ENCODE measurements at places on chromosomes 11 and 22.

DNA sequence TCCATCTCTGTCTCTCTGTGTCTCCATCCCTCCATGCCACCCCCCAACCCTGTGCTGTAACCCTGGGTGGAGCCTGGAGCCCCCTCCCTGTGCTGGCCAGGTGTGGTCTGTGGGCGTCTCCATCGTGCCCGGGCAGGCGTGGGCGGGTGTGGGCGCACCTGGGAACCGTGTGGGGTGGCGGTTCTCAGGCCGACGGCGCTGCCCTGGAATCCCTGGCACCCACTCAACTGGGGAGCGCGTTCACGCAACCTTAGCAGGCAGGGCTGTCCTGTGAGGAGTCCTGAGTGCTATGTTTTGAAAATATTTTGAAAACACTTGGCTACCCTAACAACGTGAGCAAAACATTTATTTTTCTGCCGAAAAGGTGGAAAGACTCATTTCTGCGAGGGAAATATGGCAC is 4.7 kb downstream of the TNNT3 start:
- no peak for DNase-seq

GRCh38 chr11:113952588-113952987 is 22.3 kb upstream of the HTR3A start:
- DNase-seq = no peak

- no peak for DNase-seq
These were observed 9.8 kb upstream of the SPI1 start for GRCh38 chr11:47387944-47388696.

- no peak for DNase-seq
These were observed 112.2 kb upstream of the B3GAT1 start for GRCh38 chr11:134524201-134524600.

- DNase-seq = no peak
These were observed 370.2 kb upstream of the CHORDC1 start for GRCh38 chr11:90593099-90593498.

DNA sequence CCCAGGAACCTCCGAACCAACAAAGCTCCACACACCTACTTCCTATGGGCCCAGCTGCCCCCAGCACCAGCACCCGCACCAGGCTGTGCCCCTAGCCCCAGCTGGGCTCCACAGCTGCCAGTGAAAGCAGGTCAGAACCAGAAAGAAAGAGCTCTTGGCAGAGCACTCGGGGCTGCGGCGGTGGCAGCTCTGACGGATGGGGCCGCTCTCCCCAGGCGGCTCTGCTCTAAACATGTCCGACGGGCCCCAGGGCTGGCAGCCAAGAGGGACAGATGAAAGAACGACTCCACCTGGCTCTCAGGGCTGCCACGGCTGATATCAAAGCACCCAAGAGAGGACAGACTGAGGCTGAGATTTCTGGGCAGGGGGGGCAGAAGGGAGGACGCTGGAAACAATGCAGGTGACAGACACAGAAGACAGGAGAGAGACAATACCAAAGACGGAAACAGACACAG is 25.7 kb downstream of the LRFN4 start:
- DNase-seq = peak; percentile 72

GRCh38 chr11:13831696-13832095 is 130.8 kb upstream of the SPON1 start:
- DNase-seq = peak; percentile 24

DNA sequence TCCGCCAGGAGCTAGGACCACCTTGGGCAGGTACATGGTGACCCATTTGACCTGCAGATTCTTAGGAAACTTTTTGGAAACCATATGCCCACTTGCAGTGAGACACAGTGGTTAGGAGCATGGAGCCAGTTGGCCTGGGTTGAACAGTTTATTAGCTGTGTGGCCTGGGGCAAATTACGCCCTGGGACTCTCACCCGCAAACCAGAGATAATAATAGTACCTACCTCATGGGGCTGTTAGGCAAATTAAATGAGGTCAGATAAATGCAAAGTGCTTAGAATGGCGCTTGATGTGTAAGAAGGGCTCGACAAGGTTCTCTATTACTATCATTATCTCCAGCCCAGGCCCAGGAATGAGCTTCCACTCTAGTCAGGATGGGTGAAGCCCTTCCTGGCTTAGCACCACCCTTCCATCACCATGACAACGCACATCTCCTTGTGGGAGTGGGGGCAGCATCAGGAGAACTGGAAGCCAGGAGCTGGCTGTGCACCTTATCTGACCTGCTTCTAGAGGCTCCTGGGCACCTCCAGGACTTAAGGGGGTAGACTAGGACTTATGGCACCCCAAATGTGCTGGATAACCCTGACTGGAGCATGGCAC is 5.1 kb downstream of the SYT12 start:
- no peak for DNase-seq

DNA sequence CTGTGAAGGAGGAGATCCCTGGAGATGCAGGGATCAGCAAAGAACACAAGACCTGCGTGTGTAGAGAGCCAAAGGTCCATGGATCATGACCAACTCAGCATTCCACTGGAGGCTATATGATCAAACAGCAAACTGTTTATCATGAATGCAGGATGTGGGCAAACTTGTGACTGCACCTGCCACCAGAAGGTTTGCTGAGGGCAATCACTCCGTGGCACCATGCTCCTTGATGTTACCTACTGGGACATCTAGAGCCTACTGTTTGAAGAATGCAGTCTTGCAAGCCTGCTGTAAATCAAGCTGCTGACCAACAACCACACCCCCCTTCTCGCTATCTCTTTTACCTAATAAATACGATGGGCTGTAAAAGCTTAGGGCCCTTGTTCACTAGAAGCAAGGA is 9.7 kb downstream of the SCGB1D2 start:
- no peak for DNase-seq

DNA sequence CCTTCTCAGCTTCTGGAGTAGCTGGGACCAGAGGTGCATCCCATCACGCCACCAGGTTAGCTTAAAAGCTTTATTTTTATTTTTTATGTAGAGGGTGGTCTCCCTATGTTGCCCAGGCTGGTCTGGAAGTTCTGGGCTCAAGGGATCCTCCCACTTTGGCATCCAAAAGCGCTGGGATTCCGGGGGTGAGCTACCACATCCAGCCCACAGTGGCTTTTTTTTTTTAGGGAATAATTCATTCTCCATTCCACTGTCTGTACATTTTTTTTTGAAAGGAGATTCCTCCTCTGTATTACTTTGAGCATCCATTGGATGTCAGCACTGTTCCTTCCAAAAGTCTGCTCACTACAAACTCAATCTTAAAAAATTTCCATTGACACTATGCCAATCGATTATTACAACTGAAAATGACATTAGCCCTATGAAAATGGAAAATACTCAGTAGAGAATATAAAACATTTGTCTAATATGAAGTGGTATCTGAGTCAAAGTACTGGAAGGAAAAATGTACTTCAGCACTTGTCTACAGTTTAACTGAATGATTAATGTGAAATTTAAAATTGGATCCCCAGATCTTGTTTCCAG is 1.3 kb upstream of the LPXN start:
- no peak for DNase-seq

- DNase-seq = no peak
These were observed 79.5 kb downstream of the PARVA start for GRCh38 chr11:12456651-12457579.

- DNase-seq = no peak
These were observed 2.3 kb upstream of the SMPD1 start for GRCh38 chr11:6387811-6388599.

DNA sequence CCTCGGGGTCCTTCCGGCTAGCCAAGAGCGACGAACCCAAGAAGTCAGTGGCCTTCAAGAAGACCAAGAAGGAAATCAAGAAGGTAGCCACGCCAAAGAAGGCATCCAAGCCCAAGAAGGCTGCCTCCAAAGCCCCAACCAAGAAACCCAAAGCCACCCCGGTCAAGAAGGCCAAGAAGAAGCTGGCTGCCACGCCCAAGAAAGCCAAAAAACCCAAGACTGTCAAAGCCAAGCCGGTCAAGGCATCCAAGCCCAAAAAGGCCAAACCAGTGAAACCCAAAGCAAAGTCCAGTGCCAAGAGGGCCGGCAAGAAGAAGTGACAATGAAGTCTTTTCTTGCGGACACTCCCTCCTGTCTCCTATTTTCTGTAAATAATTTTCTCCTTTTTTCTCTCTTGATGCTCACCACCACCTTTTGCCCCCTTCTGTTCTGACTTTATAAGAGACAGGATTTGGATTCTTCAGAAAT is 1.9 kb upstream of the GCAT start:
- DNase-seq = no peak

- no peak for DNase-seq
These were observed 26.1 kb upstream of the BAIAP2L2 start for GRCh38 chr22:38136607-38137006.

- DNase-seq = no peak
These were observed 92.2 kb downstream of the PHF21B start for GRCh38 chr22:44917372-44918165.

DNA sequence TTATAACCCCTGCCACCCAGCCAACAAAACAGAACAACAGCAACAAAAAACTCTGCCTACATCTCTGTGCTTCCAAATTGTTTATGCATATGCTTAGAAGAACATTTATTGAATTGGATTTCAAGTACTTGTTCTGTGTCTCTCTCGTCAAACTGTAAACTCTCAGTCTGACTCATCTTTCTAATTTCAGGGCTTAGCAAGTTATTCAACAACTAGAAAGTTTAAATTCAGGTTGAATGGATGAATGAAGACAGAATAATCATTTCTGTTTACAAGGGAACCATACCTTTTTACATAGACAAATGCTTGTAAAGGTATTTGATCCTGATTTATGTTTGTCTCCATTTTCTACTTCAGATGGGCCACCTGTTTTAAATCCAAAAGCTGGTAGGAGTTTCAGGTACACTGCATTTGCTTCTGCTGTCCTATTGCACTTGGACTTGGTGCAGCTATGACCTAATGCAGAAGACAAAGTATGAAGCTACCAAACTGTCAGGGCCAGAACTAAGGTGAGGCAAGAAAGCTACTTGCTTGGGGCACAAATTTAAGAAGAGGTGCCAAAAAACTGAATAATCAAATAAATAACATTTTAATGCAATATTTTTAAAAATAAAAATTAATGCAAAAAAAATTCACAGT is 1.6 kb upstream of the FBXO3 start:
- no peak for DNase-seq

- no peak for DNase-seq
These were observed 13.5 kb downstream of the TEAD1 start for GRCh38 chr11:12687740-12688139.

DNA sequence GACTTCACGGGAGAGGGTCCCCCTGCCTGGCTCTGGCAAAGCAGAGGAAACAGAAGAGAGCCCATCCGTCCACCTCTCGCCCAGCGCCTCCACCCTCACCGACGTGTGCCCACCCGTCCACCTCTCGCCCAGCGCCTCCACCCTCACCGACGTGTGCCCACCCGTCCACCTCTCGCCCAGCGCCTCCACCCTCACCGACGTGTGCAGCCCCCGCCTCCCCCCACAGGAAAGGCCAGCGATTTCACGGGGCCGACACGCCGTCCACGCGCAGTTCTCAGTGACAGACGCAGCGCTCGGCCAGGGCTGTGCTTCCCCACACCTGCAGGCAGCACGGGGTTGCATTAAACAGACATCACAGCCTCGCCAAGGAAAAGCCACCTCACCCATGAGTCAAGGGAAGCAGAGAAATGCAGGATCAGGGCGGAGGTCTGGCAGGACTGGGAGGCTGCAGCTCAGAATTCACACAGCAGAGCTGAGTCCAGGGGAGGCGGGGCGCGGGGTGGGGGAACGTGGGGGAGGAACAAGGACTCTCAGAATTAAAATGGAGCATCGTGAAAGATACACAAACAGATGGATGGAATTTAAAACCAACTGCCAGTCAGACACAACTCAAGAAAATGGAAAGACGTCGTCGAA is 377.7 kb downstream of the BRD1 start:
- no peak for DNase-seq

- no peak for DNase-seq
These were observed 17.1 kb upstream of the TOLLIP start for GRCh38 chr11:1326435-1327063.

DNA sequence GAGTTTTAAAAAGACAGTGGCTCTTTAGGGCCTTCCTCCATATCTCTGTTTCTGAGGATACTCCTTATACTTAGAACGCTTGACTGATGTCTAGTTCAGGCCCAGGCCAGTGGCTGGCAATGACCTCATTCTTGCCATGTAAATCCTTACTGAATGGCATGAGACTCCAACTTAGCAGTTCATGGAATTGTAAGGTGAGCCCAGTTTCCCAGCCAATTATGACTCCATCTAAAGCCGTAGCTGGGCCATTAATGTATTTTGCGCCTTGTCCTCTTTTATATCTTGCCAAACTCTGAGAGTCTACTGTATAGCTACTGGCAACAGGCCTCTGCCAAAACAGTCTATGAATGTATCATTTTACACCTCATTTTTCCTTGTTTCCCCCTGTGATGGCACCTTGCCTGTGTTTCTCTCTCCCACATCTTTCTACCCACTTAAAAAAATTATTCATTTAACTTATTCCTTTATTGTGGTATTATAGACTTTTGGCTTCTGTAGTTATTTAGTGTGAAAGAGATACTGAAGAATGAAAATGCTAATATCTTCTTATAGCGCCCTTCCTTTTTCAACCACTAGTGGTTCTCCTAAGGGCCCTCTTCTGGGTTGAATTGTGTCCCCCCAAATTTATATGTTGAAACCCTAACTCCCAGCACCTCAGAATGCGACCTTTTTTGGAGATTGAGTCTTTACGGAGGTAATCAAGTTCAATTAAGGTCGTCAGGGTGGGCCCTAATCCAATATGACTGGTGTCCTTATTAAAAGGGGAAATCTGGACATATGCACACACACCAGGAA is 67.4 kb downstream of the ZNRF3 start:
- DNase-seq = no peak

GRCh38 chr22:25780673-25781072 is 38.7 kb downstream of the MYO18B start:
- peak; percentile 50 for DNase-seq

GRCh38 chr22:42877158-42877557 is 20.1 kb upstream of the ARFGAP3 start:
- DNase-seq = no peak

GRCh38 chr11:104254347-104254746 is 90.4 kb upstream of the PDGFD start:
- DNase-seq = no peak

DNA sequence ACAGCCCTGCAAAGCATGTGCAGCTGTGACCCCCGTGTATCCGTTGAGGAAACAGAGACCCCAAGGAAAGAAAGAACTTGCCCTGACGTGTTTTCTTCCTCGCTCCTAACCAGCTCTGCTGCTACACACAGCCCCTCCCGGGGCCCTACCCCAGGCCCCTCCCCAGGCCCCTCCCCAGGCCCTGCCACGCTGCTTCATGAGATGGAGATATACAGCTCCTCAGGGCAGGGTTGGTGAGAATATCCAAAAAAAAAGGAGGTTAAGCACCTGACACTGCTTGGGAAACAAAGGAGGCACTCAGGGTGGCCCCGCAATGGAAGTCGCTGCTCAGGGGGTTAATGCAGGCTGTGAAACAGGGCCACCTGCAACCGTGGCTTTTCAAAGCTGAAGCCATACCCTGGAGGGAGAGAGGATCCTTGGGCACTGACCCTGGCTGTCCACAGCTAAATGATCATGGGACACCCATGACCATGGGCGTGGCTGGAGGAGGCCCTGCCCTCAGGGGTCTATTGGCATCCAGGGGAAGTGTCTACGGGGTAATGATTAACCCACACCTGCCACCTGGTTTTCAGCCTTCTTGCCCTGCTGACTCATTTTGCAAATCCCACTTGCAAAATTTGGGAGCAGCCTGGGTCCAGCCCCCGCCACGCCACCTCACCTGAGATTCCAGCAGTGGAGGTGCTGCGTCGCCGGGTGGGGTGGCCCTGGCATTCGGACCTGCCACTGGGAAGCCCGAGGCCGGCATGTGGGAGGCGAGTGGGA is 112.1 kb upstream of the ANO1 start:
- no peak for DNase-seq
